ENCODE measurements at places on chromosomes 1 and 21.

- DNase-seq: no peak
These were observed 50.0 kb upstream of the ZNF648 start for GRCh38 chr1:182111496-182111895.

DNA sequence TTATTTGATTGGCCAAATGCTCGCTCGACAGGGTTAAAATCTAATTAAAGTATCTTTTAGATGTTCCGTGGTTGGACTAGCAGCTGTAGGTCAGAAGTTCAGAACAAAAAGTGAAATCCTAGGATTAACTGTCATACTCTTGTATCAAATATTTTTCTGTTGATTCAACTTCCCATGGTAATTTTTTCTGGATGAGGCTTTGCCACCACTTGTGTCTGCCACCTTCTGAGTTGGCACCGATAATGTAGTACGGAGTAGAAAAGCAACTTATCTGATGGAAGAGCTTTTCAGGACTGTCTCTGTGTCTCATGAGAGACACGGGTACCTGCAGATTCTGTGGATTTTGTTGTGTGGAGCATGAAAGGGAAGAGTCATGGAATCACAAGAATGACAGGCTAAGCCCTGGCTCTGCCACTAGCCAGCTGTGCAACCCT, 44.6 kb upstream of the CNN3 start:
- DNase-seq: no peak

DNA sequence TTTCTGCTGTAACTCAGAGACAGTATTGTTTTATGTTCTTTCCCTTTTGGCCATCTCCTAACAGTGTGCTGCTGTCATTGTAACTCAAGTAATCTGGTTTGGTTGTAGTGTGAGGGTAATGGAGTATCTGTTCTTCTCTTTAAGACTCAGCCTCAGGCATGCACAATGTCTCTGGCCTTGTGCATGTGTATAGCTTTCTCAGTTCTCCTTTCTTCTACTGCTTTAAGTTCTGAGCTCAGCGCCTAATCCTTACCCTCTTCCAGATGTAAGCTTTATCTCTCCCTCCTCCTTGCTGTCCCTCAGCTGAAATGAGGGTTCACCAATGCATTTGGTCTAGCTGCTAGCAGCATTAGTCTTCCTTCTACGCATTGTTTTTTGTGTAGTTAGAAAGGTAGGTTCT, 1420.4 kb upstream of the PRMT6 start:
- no peak for DNase-seq

DNA sequence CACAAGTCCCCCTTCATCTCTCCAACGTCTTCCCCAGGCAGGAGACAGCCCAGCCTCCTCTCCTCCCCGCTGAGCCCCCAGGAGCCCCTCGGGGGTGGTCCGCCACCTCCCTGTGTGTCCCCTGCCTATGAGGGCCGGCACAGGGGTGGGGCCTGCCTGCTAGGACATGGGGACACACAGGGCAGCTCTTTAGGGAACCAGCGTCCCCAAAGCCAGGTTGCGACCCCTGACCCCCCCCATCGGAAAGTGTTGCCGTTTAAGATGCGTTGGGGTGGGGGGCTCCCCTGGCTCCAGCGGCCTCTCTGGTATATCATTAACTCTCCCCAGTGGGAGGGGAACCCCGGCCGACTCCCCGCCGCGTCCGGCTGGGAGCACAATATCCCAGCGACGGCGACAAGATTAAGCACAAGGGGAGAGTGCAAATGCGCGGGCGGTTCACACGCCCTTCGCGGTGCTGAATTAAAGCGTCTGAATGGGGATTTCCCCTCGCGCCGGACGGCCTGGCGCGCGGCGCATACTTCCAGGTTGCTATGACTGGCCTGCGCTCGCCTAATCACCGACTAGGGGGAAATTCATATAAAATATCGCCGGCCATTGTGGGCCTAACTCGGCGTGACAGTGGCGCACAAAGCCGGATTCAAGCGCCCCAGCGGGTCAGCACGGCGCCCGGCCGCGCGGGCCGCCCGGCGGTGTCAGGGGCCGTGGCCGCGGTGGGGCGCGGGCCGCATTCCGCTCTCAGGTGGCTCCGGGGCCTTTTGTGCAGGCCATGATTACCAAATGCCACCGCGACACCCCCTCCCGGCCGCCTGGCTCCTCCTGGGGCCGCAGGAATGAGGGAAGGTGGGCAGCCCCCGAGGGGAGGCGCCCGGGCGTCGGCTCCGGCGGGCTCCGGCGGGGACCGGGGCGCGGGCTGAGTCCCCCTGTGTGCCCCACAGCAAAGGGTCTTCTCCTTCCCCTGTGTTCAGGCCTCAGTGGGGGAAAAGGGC, 30.9 kb downstream of the WNT3A start:
- no peak for DNase-seq

DNA sequence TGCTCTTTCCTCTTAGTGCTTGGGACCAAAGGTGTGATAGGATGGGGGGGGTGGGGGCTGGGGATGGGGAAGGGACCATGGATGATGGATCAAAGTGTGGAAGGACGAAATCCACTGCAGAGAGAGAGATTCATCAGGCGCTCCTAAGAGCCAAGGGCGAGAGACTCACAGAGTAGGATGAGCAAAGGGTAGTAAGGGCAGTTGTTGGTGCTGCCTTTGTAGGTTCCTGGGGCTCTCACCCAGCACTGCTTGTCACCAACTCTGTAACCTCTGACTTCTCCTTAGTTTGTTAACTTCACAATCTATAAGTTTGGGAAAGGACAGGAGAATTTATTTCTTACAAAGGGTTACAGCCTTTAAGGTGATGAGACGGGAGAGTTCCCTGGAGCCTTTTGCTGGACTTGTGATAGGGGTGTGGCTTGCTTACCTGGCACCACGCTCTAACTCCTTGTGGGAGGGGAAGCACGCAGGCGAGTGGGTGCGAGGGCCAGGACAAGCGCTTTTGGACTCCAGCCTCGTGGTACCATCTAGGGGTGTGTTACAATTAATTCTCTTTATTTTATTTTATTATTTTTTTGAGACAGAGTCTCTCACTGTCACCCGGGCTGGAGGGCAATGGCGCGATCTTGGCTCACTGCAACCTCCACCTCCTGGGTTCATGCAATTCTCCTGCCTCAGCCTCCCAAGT, 1.6 kb upstream of the PDXK start:
- no peak for DNase-seq

DNA sequence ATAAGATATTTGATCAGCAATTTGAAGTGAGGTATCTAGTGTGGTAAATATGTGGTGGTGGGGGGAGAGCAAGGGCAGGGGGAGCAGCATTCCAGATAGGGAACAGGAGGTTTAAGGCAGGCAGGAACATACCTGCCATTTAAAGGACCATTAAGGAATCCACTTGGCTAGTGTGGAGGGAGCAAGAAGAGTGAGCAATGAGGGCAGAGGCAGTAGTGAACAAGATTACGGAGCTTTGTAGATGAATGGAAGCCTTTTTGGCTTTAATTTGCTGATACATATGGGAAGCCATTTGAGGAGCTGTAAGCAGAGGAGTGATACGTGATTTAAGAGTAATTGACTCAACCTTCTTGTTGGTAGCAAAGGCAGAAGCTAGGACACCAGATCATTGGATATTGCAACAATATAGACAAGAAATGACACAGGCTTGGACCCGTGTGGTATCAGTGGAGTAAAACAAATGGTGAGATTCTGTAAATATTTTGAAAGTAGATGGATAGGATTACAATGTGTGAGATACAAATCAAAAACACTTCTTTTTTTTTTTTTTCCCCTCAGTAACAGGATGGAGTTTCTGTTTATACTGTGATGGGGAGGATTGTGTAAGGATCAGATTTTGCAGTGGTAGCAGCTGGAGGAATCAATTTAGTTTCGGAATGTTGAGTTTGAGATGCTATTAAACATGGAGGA, 73.8 kb upstream of the B3GALT2 start:
- DNase-seq: no peak

GRCh38 chr1:51432146-51432545, 86.9 kb downstream of the EPS15 start:
- no peak for DNase-seq

DNA sequence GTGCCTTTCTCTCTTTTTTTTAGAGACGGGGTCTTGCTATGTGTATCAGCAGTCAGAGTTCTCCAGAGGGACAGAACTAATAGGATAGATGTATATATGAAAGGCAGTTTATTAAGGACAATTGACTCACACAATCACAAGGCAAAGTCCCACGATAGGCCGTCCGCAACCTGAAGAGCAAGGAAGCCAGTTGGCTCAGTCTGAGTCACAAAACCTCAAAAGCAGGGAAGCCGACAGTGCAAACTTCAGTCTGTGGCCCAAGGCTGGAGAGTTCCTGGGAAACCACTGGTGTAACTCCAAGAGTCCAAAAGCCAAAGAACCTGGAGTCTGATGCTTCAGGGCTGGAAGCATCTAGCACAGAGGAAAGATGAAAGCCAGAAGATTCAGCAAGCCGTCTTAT, 16.3 kb upstream of the H3-3A start:
- no peak for DNase-seq

DNA sequence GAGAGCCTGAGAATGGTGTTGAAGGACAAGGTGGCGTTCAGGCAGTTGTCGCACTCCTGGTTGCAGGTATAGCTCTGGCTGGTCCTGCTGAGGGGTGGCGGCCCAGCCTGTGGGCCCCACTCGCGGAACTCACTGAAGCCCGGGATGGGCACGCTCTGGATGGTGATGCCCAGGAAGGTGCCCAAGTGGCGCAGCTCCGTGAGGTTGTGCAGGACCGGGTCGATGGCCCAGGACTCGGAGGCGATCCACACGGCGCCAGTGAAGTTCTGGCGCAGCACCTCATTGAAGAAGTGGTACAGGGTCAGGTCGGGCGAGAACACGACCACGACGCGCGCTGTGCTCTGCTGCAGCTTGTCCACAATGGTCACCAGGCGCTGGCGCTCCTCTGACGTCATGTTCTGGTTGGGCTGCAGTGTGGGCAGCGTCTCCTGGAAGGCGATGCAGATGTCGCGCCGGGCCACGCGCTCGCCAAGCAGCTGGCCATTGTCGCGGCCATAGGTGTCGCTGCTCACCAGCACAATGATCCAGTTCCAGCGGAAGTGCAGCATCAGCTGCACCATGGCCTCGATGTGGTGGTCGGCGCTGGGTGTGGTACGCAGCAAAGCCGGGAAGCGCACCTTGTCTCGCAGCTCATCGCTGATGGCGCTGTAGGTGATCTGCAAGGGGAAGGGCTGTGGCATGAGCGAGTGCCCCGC, 5.0 kb downstream of the TAS1R2 start:
- DNase-seq: no peak

GRCh38 chr1:41582004-41582325, 97.5 kb upstream of the EDN2 start:
- DNase-seq: no peak

DNA sequence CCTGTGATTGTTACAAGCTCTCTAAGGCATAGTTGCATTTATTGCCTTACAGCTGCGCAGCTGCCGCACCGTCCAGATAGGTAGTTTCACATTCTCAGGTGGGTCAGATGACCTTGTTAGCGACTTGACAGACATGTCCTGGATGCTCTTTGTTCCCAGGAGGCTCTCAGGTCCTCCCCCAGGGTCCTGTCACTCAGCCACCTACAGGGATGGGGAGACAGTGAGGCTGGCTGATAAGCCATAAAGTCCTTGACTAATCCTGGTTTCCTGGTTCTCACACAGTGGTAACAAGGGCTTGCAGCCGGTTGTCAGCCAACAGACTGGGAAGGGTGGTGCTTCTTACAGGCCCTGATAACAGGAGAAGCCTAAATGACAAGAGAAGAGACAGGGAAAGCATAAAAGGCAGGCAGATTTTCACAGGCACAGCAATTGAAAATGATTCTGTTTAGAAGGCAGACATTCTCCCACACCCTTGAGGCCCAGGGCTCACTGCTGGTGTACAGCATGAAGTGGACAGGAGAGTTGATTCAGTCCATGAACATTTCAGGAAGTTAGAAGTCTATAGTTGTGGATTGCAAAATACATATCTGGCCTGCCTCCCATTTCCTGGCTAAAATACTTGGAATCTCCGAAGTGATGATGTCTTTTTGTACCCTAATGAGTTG, 2.9 kb downstream of the ARF1 start:
- DNase-seq: no peak

- no peak for DNase-seq
These were observed 11.4 kb upstream of the SLAMF1 start for GRCh38 chr1:160658162-160658813.

DNA sequence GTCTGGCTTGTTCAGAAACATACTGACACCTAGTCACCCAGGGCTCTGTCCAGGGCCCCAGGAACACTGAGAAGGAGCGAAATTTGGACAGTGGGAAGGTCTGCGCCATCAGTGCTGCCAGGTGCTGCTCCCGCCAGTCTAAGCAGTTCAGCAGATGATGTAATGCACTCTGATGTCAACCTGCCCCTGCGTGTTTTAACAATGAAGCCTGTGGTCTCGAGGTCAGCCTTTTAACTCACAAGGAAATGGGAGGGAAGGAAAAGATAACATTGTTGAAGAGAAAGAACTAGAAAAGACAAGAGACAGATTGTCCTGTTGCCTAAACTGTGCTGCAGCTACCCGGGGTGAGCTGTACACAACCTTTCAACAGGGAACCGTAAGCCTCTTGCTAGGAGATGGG, 126.6 kb upstream of the IFFO2 start:
- DNase-seq: no peak

- peak; percentile 45 for DNase-seq
These were observed 3.4 kb downstream of the CTTNBP2NL start for GRCh38 chr1:112399456-112399855.

- DNase-seq: no peak
These were observed 10.4 kb downstream of the QSOX1 start for GRCh38 chr1:180165096-180165495.

DNA sequence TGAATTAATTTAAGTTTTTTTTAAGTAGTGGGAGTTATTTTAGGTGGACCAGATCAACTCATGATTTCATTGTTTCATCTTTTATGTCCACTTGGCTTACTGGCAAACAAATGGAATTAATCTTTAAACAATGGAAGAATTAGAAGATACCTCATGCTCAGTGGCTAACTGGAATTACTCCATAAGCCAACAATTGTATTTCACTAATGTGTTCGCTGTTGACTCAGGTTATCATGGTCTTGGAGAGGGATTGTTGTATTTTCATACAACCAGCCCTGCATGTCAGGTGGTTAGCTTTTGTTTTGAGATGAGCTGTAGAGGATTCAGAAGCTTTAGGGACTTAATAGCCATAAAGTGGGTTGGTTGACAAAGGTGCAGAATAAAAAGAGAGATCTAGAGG, 57.2 kb upstream of the HMCN1 start:
- no peak for DNase-seq

DNA sequence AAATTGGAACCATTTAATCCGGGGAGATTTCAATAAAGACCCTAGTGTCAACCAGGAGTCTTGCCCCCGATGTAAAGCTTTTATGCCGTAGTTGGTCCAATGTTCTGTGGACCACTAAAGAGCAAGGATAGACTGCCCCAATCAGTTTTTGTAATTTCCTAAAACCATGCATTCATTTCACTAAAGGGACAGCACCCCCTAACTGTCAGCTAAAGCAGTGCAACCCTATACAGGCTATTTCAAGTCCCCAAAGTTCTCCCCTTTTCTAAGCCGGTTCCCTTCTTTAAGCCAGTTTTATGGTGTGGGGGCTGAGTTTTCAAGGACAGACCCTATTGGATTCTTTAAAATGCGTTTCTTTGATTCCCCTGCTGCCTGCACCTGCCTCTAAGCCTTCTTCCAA, 12.7 kb upstream of the PDPN start:
- no peak for DNase-seq

- DNase-seq: no peak
These were observed 70.5 kb downstream of the LRRC8C start for GRCh38 chr1:89703469-89703868.
